Activated T-cell treated with anti-CD3 and anti-CD28 coated beads, Interleukin-2, amount 50 U/mL, for 72 hours (primary cell): ENCODE measurements at places on chromosomes 13 and 19. TPM values are rescaled to one million over a fixed set of nuclear protein-coding genes. Genes with fewer than 3 reads are reported as not detected.

Gene CBARP
- total RNA-seq, result 0.38 TPM

- no peak for DNase-seq
These were observed 169 bp downstream of the GRAMD1A start for GRCh38 chr19:35000338-35000646.

DNA sequence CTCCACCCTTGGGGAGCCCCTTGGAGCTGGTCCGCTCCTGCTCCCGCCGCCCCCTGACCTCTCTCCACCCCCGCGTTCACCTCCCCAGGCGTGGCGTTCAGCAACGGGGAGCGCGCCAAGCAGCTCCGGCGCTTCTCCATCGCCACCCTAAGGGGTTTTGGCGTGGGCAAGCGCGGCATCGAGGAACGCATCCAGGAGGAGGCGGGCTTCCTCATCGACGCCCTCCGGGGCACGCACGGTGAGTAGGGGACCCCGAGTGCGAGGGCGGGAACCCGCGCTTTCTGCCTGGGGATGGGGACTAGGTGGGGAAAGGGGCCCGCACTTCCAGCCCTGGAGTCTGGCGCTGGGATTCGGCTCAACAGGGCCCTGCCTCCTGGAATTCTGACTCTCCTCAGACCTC, 1.7 kb downstream of the CYP2A13 start:
- DNase-seq, result no peak

Gene SLITRK1
- not detected for total RNA-seq

DNA sequence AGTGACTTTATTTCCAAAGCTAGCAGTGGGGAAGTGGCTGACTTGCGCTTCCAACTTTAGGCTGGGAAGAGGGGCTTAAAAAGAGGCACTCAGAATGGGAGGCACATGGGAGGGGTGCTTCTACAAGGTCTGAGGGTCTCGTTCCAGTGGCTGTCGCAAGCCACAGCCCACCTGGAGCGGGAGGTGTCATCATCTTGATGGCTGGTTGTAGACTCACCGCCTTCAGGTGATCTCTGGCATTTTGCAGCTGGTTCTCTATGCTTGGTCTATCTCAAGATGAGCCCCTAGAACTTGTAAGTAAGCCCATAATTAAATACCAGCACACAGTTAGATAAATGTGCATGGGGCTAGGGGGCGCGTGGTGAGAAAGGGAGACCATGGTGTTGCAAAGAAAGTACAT, 9.2 kb downstream of the TEX29 start:
- no peak for DNase-seq

Gene ZNF112
- total RNA-seq, result not detected

GRCh38 chr13:35947315-35947714, 183.9 kb downstream of the DCLK1 start:
- DNase-seq, result no peak

GRCh38 chr13:65508338-65508737, 1721.8 kb downstream of the PCDH9 start:
- DNase-seq, result no peak

DNA sequence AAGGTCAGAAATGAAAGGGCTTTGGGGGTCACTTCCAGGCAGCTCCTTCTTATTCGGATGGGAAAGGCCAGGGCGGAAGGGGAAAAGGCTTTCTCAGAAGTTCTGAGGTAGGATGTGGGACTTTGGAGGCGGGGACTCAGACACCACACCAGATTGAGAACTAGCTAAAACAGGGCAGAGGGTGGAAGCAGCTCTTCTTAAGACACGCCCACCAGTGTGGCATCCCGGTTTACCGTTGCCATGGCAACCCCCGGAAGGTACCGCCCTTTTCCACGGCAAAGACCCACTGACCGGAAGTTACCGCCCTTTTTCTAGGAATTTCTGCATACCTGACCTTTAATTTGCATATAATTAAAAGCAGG, 3.8 kb upstream of the LILRA5 start:
- DNase-seq, result no peak

Gene CFD
- total RNA-seq, result 3.1 TPM

Gene ZNF221
- 3.5 TPM for total RNA-seq

Gene ZNF568
- 17.9 TPM for total RNA-seq

DNA sequence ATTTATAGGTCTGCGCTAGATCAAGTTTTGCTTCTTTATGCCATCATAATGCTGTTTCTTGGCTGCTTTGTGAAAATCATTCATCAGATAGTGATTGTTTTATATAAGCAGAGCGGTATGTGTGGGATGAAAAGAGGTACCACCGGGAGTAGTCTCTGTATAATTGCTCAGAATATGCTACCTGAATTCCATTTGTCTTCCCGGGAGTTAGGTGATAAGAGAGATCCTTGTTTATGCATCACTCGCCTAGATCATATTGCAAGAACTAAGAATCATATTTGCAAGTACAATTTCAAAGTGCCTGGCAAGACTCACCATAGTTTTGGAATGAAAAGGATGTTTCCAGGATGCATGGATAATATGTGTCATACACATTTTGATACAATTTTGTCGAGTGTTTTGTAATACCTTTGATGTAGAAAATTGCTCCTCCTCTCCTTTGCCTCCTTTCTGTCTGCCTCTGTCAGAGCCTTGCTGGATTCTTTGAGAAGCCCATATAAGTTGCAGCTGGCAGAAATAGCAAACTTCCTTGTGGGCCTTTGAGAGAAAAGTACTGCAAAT, 1306.0 kb upstream of the SLC10A2 start:
- DNase-seq, result no peak

DNA sequence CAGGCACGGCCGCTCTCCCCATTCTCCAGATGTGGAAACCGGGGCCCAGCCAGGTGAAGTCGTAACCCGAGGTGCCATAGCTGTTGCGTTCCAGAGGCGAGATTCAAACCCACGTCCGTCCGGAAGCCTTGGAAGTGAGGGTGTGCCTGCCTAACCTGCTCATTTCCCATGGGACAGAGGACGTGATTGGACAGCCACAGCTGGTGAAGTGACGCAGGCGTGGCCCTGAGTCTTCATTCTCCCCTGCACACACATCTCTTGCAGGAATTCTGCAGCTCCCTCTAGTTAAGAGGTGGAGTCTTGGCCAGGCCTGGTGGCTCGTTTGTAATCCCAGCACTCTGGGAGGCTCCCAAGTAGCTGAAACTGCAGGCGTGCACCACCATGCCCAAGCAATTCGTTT, 16.8 kb downstream of the MEIS3 start:
- no peak for DNase-seq

GRCh38 chr13:102460806-102461205, 59.0 kb upstream of the FGF14 start:
- DNase-seq, result no peak

Gene TMEM161A
- total RNA-seq, result 16.1 TPM

Gene LILRA1
- not detected for total RNA-seq

DNA sequence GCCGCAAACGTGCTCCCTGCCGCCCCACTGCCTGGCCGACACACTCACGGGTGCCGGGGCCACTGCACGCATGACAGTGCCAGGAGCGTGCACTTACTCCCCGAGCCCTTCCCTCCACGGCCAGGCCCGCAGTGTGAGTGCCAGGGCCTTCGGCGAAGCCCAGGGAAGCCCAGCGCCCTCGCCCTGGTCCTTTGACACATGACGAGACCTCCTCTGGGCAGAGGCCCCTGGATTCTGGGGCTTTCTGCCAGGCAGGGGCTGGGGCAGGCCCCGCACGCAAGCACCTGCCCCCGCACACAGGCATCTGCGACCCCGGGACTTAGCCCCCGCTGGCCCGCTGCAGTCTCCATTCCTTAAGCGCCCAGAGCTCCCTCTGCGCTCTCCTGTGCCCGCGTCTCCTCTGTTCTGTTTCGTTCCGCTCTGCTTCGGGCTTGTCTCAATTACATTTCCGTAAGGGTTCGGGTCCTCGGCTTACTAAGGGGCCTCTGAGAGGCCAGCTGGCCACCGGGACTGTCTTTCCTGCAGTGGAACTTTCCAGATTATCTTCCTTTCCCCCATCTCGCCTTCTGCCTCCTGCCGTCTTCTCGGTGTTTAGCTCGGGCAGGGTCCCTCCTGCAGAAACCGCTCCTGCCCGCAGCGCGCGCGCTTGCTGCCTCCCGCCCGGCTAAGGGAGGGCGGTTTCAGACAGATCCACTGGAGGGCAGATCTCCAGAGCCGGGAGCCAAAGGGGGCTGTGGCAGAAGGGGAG, 98.8 kb downstream of the ING1 start:
- no peak for DNase-seq

Gene NTF4
- not detected for total RNA-seq

Gene SPIB
- 1.6 TPM for total RNA-seq

DNA sequence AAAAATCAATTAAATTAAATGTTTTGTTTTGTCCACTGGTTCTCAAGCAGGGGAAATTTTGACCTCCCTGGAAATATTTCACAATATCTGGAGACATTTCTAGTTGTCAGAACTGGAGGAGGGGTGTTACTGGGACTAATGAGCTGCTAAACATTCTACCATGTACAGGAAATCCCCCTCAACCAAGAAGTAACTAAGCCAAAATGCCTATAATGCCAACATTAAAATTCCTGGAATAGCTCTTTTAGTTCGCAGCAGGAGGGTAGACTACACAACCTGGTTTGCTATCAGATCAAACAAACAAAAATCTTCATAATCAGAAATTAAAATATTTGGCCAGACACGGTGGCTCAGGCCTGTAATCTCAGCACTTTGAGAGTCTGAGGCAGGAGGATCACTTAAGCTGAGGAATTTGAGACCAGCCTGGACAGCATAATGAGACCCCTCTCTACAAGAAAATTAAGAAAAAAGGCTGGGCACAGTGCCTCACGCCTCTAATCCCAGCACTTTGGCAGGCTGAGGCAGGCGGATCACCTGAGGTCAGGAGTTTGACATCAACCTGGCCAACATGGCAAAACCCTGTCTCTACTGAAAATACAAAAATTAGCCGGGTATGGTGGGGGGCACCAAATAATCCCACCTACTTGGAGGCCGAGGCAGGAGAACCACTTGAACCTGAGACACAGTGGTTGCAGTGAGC, 13.7 kb upstream of the SMARCA4 start:
- no peak for DNase-seq

DNA sequence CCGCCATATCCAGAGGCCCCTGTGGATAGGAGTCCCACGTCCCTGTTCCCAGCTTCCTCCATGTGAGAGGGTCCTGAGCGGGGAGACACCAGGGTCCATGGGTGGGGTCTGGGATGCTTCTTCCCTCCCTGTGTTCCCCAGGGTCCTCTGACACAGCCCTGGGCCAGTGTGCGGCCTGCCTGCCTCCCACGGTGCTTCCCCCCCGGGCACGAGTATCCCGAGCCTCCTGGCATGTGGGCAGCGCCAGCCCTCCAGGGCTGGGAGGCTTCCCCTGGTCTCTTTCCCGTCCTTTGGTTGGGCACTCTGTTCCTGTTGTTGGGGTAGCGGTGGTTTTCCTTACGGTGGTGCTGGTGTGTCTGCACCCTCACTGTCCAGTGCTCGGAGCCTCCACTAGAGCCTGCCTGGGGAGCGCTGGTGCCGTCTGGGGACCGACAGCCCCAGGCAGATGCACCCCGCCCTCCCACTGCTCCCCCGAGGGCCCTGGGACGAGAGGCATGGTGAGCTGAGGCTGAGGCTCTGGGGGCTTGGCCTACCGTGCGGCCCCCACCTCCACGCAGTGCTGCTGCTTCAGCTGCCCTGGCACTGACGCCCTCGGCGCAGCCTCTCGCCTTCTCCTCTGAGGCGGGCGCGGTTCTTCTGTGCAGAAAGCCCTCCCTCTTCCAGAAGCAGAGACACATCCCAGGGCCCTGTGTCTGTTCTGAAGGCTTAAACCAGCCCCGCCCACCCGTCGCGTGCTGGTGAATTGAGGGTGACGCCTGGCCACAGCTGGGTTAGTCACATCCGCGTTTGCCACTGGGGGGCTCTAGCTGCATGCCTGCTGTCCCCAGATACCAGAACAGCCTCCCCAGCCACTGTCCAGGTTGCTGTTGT, 27.9 kb downstream of the PLEKHJ1 start:
- peak; percentile 28 for DNase-seq
